ELF-1 (cell line): ENCODE measurements at places on chromosomes 13 and 19.

- no peak for DNase-seq
These were observed 280.3 kb downstream of the KLF5 start for GRCh38 chr13:73339086-73339485.

DNA sequence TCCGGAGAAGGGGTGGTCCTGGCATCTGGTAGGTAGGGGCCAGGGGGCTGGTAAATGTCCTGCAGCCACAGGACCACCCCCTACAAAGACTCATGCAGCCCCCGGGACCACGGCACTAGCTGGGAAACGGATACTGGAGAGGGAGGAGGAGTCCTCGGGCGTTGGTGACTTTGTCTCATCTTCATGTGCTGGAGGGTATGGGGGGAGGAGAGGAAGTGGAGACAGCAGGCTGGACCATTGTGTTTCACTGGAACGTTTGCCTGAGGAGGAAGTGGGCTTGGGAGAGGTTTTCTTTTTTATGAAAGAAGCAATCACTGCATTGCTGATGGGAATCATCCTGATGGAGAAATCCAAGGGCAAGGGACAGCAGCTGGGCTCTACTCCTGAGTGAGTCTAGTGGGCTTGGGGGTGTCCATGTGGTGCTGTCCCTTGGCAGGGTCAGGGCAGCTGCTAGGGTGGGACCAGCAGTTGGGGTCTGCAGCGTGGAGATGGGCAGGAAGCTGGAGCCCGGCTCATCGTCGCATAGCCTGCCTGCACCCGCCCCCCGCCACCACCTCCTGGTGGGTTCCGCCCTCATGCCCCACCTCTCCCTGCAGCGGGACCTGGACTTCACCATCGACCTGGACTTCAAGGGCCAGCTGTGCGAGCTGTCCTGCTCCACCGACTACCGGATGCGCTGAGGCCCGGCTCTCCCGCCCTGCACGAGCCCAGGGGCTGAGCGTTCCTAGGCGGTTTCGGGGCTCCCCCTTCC, 1.7 kb upstream of the ADM5 start:
- DNase-seq = no peak

DNA sequence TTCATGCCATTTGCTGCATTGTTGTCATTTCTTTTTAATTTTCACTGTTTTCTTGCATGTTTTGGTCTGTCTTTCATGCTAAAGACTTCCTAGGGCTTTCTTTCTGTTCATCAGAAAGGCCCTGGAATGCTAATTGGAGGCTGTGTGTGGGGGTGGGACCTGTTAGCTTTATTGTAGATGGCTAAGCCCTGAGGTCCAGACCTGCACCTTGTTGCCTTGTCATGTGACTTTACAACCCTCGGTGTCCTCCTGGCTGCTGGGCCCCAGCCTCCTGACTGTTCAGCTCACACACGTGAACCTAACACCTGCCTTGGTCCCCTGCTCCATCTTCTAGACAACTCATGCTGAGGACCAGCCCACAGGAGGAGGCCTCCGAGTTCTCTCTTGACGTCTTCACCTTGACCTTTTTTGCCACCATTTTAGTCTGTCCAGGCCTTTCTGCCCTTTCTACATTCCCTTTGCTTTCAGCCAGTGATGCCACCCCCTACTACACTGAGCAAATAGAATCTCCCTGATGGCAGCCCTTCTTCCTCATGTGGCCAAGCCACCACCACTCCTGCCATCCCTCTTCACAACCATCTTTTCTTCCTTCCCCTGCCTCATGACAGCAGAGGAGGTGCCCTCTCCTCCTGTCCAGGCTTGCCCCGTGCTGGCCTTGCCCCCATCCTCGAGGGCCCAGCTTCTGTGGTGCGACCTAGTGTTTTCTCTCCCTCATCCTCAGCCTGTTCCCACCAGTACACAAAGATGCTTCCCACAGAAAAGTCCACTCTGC, 41.4 kb upstream of the GPI start:
- peak; percentile 87 for DNase-seq

- DNase-seq = no peak
These were observed 1624.1 kb upstream of the PRR20A start for GRCh38 chr13:55516610-55517009.

GRCh38 chr13:107091428-107091827, 523.5 kb upstream of the ARGLU1 start:
- DNase-seq = no peak

DNA sequence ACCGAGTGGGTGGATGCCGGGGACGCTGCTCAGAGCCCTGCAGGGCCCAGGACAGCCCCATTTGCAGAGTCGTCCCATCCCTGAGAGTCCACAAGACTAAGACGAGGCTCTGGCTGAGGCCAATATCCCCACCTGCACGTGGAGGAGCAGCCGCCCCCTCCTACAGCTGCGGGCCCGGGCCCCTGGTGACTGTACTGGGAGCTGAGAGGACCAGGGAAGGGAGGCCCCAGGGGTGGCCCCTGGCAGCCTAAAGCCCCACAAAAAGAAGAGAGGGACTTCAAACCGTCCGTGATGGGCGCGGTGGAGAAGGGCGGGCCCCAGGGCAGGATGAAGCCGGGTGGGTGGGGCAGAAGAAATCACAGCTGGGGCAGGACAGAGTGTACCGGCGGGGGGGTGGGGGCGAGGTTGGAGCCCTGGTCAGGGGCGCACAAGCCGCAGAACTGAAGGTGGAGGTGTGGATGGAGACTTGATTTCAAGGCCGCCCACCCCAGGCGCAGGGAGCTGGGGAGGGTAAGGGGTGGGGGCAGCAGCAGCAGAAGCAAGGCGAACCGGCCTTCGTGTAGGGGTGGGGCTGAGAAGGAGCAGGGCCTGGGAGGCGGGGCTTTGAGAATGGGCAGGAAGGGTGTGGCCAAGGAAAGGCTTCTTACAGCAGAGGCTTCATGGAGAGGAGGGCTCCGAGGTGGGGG, 12.9 kb downstream of the CFD start:
- peak; percentile 94 for DNase-seq

GRCh38 chr19:15154002-15154612, 46.7 kb downstream of the NOTCH3 start:
- peak; percentile 28 for DNase-seq

- no peak for DNase-seq
These were observed 143.2 kb downstream of the POU4F1 start for GRCh38 chr13:78460176-78460575.

GRCh38 chr19:41555748-41556147, 20.2 kb upstream of the CEACAM21 start:
- DNase-seq = no peak

DNA sequence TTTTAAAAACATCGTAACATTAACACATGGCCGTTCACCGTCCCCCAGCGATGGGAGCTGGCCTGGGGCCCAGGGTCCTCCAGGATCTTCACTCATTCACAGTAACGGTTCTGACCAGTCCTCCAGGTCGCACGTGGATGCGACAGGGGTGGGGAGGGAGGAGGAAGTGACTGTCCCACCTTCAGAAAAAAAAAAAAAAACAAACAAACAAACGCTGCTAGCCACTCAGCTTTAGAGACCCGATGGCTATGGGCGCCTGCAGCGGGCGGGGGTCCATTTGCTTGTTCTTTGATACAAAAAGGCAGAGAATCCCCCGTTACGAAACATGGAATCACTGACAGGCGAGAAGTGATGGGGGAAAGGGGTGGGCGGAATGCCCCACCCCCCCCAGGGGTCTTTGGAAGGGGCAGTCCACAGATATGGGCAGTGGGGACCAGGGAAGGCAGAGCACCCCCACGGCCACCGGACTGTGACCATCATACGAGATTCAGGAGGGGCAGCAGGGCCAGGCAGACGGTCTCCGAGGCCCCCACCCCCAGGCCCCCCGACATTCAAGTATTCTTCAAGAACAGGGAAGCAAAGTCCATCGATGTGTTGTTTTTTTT, 13.3 kb downstream of the MKNK2 start:
- DNase-seq = no peak

GRCh38 chr13:22286338-22286737, 615.5 kb downstream of the FGF9 start:
- DNase-seq = no peak

DNA sequence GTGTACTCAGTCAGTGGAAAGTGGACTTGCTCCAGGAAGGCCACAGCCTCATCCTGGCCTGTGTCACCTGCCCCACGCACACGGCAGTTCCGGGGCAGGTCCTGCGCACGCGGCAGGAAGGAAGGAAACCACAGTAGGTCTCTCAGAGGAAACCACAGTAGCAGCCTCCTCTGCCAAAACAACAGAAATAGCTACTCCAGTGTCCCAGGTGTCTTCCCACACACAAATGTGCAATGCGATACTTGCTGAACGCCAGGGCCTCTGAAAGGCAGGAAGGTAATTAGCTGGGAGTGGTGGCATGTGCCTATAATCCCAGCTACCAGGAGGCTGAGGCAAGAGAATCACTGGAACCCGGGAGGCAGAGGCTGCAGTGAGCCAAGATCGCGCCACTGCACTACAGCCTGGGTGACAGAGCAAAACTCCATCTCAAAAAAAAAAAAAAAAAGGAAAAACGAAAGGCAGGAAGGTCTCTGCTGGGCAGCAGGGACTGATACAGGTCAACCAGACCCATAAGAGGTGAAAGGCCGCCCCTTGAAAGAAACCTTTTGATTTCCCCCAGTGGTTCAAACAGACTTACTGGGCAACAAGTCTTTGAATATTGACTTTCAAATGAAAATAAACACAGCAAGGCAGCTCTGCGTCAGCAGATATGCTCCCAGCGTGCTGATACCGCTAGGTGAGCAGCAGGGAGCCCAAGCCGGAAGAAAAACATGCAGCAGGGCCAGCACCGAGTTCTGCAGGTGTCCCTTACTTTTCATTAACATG, 49.5 kb downstream of the CRYL1 start:
- DNase-seq = peak; percentile 44

GRCh38 chr19:18392926-18393325, 4.5 kb downstream of the LRRC25 start:
- no peak for DNase-seq
